NCI-H526 treated with DMSO at 0.1 percent for 48 hours (cell line): ENCODE measurements at places on chromosomes 7 and 10.

DNA sequence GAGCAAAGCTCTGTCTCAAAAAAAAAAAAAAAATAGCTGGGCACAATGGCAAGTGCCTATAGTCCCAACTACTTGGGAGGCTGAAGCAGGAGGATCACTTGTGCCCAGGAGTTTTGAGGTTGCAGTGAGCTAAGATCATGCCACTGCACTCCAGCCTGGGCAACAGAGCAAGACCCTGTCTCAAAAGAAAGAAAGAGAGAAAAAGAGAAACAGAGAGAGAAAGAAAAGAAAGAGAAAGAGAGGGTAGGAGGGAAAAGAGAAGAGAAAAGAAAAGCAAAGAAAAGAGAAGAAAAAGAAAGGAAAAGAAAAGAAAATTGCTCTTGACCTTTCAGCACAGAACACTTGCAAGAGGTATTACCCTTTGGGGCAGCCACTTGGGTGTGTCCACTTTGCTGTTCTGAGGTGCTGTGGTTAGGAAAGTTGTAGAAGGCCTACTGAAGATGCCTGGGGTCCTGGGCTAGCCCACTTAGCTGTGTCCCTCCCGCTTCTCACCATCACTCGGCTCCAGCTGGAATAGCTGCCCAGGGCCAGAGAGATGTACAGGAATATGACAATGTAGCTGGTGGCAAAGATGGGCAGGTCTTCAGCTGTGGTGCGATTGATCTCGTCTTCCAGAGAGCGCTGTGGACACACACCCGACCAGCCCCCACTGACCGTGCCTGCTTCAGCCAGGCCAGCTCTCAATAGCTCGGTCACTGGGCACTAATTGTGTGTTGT lies 5.6 kb downstream of the NPC1L1 start:
- DNase-seq: no peak

- DNase-seq: no peak
Observed at GRCh38 chr7:139255290-139255689, 24.3 kb downstream of the UBN2 start.

DNA sequence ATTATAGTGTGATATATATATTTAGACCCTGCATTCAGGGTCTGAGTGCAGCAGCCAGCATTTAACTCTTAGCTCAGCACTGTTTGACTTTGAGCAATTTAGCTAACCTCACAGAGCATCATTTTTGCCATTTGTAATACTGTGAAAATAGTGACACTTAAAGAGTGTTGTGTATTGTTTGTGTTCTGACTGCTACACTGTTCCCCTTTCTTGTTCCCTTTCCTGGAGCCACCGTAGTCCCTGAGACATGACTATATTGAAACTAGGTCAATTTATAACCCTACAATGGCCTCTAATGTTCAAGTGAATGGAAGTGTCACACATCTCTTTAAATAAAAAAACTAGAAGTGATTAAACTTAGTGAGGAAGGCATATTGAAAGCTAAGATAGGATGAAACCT lies 20.3 kb upstream of the CD36 start:
- no peak for DNase-seq

DNA sequence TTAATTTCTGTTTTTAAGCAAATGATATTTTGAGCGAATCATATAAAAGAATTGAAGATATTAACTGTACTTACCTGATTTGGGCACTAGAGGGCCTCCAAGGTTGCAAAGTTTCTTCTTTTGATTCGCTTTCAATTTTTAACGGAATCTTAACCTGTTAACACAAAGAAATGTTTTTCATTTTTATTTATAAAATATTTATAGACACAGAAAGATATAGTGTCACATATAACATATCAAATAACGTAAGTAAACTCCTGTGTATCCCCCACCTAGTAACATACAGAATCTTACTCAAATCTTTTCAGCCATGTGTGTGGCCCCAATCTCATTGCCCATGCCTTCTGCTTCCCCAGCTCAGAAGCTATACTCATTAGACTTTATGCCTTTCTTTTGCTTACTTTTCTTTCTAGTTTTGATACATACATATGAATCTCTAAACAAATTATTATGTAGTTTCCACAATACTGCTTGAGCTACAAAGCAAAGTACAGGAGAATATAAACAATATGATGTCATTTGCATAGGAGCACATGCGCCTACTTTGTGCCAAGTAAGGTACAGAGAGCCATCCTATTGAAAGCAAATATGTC lies 49.5 kb upstream of the ZPBP start:
- DNase-seq: peak; percentile 4

- no peak for DNase-seq
Observed at GRCh38 chr10:86963341-86963919, 4.9 kb upstream of the ADIRF start.

GRCh38 chr10:24503461-24504320 lies 220.0 kb downstream of the ARHGAP21 start:
- peak; percentile 48 for DNase-seq

GRCh38 chr10:100529475-100530298 lies at the start of gene NDUFB8:
Gene NDUFB8, minus strand, starts transcription at chr10:100529871. Its CDS starts 20 bp downstream, at chr10:100529851.
- DNase-seq: peak; percentile 50

DNA sequence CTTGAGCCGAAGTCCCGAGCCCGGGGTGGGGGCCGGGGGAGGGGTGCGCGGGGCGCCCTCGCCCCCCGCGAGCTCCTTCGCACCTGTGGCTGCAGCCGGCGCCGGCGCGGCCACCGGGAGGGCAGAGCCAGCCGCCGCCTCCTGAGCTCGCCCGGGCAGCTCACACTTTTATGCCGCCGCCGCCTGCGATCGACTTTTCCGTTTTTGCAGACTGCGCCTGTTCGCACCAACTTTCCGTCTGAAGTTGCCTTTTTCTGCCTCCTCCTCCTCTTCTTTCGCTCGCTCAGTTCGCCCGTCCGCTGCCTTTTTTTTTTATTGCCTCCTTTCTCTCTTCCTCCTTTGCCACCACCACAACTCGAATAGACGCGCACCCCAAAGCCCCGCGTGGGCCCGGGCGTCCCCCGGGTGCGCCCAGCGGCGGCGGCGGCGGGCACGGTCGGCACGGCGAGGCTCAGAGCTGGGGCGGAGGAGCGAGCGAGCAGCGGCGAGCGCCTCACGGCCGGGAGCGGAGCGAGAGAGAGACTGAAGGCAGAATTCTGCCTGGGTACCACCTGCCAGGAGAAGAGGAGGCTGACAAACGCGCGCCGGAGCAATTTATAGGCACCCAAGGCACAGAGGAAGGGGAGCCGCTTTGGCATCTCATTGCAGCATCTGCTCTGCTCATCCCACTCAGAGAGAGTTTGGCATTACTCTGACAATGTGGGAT lies at the start of gene C1QL3:
TSS of gene C1QL3 (minus strand) at position 569 of the 706 bp plus-strand sequence. CDS start 814 bp downstream, outside the sequence.
- DNase-seq: peak; percentile 17

- no peak for DNase-seq
Observed at GRCh38 chr7:26186364-26187311, 13.9 kb downstream of the HNRNPA2B1 start.
